ENCODE measurements at places on chromosomes 5 and 9. TPM values are rescaled to one million over a fixed set of nuclear protein-coding genes. Genes with fewer than 3 reads are reported as not detected.

The ASPN gene
- total RNA-seq: not detected

The RABL6 gene
- 88.4 TPM for total RNA-seq

DNA sequence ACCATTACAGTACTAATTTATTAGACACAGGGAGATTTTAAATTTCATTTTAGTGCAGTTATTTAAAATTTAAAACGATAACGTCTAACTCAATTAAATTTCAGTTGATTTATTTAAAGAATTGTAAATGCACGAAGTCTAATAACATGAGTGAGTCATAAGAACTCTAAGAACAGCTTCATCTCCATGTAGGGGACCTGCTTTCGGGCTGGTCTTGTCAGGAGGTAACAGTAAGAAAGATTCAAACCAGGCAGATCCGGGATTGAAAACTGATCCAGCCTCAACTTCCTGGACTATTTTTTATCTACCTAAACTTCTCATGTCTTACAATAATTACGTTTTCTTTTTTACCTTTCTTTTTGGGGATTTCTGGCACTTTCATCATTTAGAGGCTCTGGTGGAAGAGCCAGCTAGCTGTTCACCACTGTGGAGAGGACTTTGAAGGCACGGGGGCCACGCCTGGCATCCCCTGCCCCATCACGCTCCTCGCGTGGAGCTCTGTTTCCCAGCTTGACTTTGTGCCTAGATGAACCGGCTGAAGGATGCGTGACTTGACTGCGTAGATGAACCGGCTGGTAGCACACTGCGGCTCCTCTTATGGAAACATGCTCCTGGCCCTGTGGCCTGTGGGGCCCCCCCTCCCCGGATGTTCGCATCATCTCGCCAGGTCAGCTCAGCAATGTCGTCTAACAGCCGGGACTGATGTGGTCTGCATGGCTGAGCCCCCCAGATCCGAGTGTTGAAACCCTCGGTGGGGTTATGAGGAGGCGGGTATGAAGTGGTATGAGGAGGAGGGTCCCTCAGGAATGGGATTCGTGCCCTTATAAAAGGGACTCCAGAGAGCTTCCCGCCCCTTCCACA, 26.0 kb downstream of the NDUFS6 start:
- H3K27me3 ChIP-seq: peaks cover 1% of the 10 kb centered on the region
- no peak for DNase-seq
- H3K4me1 ChIP-seq: peaks cover 5% of the 10 kb centered on the region
- peaks cover 3% of the 10 kb centered on the region for H3K36me3 ChIP-seq

DNA sequence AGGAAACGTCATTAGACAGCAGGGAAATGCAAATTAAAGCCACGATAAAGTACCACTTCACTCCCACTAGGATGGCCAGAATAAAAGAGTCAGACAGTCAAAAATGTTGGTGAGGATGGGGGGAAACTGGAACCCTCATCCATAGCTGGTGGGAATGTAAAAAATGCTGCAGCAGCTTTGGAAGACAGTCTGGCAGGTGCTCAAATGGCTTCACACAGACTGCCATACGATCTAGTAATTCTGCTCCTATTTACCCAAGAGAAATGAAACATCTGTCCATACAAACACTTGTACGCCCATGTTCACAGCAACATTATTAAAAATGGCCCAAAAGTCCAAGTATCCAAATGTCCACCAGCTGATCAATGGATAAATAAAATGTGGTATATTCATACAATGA, 158.9 kb upstream of the PHYKPL start:
- H3K27ac ChIP-seq: no peak overlapping the region
- DNase-seq: no peak
- H3K36me3 ChIP-seq: peaks cover 3% of the 10 kb centered on the region
- H3K4me3 ChIP-seq: no peak overlapping the region
- H3K4me1 ChIP-seq: peaks cover 38% of the 10 kb centered on the region

DNA sequence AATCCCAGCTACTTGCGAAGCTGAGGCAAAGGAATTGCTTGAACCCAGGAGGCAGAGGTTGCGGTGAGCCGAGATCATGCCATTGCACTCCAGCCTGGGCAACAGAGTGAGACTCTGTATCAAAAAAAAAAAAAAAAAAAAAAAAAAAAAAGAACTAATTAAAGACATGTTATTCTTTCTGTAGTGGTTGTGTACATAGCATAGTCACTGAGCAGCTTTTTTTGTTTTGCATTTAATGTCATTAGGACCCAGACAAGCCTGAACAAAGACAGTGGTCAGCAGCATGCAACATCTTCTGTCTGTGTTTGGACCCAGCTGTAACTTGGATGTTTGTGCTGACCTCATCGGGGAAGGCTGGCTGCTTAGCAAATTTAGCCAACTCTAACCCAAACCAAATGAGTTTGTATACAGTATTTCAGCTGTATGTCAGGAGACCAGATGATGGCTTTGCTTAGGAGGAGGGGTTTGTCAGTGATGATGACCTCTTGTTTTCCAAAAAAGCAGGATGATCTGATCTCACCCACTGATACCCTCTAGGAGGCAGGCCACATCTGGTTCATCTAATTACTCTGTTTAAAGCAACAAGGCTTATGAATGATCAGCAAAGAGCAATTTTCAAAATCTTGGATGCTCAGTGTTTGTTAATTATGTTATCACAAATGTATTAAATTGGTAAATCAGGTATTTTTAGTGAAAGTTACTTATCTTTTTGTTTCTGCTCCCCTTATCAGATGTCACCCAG, 39.5 kb downstream of the SNCAIP start:
- H3K27ac ChIP-seq: no peak overlapping the region
- peaks cover 18% of the 10 kb centered on the region for H3K36me3 ChIP-seq
- H3K27me3 ChIP-seq: peaks cover 11% of the 10 kb centered on the region
- peaks cover 37% of the 10 kb centered on the region for H3K4me1 ChIP-seq
- H3K4me3 ChIP-seq: no peak overlapping the region
- DNase-seq: no peak

DNA sequence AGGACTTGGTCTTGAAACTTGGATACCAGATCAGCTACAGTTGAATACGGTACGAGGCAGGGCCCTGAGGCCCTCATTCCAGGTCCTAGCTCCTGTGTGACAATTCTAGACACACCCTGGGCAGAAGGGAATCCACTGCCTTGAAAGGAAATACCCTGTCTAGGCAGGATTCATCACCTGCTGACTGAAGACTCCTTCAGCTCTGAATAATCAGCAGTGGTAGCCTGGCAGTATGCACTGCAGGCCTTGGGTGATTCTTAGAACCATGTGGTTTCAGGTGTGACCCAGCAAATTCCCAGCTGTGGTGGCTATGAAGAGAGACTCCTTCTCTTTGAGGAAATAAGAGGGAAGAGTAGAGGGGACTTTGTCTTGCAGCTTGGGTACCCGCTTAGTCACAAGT, 17.2 kb upstream of the EFNA5 start:
- no peak overlapping the region for H3K27ac ChIP-seq
- H3K4me1 ChIP-seq: no peaks in the 10 kb centered on the region
- no peaks in the 10 kb centered on the region for H3K27me3 ChIP-seq
- no peak for DNase-seq
- no peaks in the 10 kb centered on the region for H3K36me3 ChIP-seq
